IPS-NIHi11 (cell line): ENCODE measurements at places on chromosomes 13 and 19.

DNA sequence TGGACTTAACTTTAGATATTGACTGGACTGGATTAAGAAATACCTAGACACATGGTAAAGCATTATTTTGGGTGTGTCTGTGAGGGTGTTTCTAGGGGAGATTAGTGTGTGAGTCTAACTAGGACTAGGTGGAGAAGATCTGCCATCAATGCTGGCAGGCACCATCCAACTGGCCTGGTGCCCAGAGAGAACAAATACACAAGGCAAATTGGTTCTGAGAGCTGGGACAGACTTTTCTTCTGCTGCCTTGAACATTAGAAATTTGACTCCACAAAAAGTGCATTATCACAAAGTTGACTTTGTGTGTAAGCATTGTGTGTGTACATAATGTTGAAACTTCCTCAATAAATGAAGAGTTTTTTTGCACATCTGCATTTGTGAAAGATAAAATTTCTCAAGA, 522.1 kb downstream of the SUCLA2 start:
- DNase-seq: no peak

GRCh38 chr19:56919308-56919995, 78.9 kb upstream of the PEG3 start:
- DNase-seq: no peak

GRCh38 chr13:32938314-32938713, 77.9 kb upstream of the KL start:
- DNase-seq: no peak

DNA sequence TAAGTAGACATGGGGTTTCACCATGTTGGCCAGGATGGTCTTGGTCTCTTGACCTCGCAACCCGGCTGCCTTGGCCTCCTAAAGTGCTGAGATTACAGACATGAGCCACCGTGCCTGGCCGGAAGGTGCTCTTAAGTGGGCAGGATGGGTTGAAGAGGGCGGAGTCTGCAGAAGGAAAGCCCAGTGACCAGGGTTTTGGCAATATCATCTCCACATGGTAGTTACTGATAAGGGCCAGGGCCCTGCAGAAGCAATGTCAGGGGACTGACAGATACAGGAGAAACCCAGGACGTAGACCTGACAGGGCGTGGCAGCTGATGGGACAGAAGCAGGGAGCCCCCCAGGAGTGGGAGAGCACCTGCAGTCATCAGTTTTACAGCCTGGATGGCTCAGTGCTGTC, 45.7 kb upstream of the RNF113B start:
- DNase-seq: no peak

GRCh38 chr13:95523598-95523997, 28.9 kb upstream of the CLDN10 start:
- no peak for DNase-seq
